ENCODE measurements at places on chromosomes 4 and X.
A peak's percentile ranks its signal among the peaks of the same experiment; 100 is the strongest.

DNA sequence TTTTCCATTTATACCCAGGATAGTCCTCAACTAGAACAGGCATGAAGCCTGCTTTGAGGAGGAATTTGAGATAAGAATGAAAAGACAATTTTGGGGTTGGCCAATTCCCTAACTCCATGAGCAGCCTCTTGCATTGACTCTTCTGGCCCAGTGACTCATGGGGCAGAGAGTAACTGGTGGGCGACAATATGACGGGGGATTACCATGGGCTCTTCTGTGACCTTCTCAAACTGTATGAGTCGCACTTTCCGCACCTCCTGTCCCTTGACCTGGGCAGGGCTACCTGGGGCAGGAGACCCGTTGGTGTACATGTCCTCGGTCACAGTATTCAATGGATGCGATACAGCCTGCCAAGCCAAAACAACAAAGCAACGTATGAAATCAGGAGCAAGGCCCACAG, 13.3 kb downstream of the MPP1 start:
- no peak for DNase-seq

DNA sequence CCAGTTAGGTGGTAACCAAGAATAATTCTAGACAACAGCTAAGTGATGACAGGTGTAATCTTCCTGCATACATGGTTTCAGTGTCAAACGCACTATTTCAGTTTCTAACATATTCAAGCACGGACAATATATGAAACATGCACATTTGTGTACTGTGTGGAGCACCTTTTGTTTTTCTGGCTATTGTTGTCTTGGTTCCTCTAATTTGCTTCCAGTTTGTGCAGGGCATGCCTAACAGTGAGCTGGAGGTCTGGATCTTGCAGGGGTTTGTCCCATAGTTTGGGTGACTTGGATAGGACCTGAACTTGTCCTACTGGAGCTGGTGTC, 70.5 kb upstream of the TBC1D9 start:
- no peak for DNase-seq

DNA sequence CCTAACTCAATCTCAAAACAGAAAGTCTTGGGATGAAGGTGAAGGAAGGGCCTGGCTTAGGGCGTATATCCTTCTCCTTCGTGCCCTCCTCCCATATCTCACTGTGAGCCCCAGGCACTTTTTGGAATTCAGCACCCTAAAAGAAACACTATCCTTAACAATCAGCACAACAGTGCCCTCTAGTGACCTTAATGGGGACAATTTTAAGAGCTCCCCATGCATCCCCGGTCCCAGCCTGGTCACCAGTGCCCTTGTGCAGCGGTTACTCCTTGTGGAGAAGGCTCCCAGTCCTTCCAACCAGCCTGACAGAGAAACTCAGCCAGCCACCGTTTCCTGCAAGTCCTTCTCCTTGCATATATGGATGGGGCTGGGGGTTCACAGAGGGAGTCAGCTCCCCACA, 4.2 kb downstream of the PAK3 start:
- DNase-seq, result peak; percentile 9

DNA sequence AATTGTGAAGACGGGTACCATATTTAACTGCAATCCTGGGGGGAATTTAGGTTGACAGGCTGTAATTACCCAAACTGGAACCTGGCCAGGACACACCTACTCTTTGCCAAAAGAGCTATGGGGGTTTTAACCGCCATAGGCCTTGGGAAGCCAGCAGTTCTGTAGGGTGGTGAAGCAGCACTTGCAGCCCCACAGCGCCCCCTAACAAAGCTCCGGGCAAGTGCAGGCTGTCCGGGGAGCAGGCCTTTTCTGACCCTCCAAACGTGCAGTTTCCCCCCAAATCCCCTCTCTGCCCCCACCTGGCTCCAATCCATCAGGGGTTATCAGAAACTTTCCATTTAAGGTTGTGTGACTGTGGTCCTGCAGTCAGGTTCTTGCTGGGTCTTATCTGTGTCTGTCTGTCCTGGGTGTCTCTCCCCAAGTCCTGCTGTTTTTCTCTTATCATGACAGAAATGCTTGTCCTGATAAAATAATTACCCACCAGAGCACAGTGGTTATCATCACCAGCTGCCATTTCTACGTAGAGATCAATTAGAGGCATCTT, 350.9 kb downstream of the MID1IP1 start:
- DNase-seq, result no peak

- DNase-seq, result peak; percentile 86
Measured at GRCh38 chrX:136214551-136214950, 36.6 kb downstream of the MAP7D3 start.

- DNase-seq, result peak; percentile 66
Measured at GRCh38 chr4:54959651-54960116, 165.7 kb downstream of the KDR start.

DNA sequence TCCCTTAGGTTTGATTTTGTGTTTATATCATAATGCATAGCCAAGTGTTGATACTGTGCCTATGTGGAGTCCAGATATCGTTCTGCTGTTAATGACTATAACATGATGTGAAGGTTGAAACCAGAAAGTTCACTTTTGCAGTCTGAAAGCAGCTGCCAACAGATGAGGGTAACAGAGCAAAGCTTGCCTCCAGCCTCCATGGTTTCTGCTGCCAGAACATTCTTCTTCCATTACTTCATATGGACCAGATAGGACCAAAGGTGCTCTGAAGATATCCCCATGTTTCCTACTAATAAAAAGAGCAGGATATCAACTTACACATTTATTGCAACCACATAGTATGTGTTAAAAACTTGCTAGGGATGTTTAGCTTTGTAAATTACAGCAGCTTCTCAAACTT, 394.1 kb downstream of the SPRY1 start:
- DNase-seq, result no peak

- DNase-seq, result no peak
Measured at GRCh38 chrX:130086447-130087206, 23.7 kb downstream of the ELF4 start.

- peak; percentile 29 for DNase-seq
Measured at GRCh38 chr4:26450418-26450817, 39.9 kb downstream of the CCKAR start.

- DNase-seq, result peak; percentile 18
Measured at GRCh38 chr4:113094802-113095201, 45.3 kb downstream of the ANK2 start.

- no peak for DNase-seq
Measured at GRCh38 chr4:4455210-4455865, 68.4 kb downstream of the NSG1 start.

Data from LHCN-M2 (cell line).